Smooth muscle cell of the pulmonary artery (primary cell): ENCODE measurements at places on chromosomes 2 and 18. TPM values are rescaled to one million over a fixed set of nuclear protein-coding genes. Genes with fewer than 3 reads are reported as not detected.

The MALL gene
- total RNA-seq: 47.8 and 48.5 TPM in 2 replicates

The WNT6 gene
- total RNA-seq: not detected in 2 replicates

The PLGLB1 gene
- 0.33 and 0.40 TPM in 2 replicates for total RNA-seq

The DES gene
- 1.1 and 3.0 TPM in 2 replicates for total RNA-seq

The LINC00305 gene
- not detected in 2 replicates for total RNA-seq

The LOXL3 gene
- 110 and 319 TPM in 2 replicates for total RNA-seq

The MATN3 gene
- total RNA-seq: 1.5 and 3.4 TPM in 2 replicates

The ELOA2 gene
- not detected in 2 replicates for total RNA-seq

The SEC11C gene
- 11.4 and 11.6 TPM in 2 replicates for total RNA-seq

The NXPH2 gene
- 0.33 and 0.52 TPM in 2 replicates for total RNA-seq

The BMP10 gene
- not detected in 2 replicates for total RNA-seq

The ANKRD62 gene
- not detected in 2 replicates for total RNA-seq

The STPG4 gene
- total RNA-seq: 0.07 and 0.20 TPM in 2 replicates

The SERPINB2 gene
- total RNA-seq: 0.50 and 14.4 TPM in 2 replicates

The CHRNG gene
- total RNA-seq: not detected in 2 replicates

The SRD5A2 gene
- total RNA-seq: not detected in 2 replicates

The TFPI gene
- 150 and 489 TPM in 2 replicates for total RNA-seq
